ENCODE measurements at places on chromosomes 4 and X.

- DNase-seq = no peak
Observed at GRCh38 chrX:29652484-29652883, 562.9 kb upstream of the MAGEB2 start.

GRCh38 chrX:107477406-107477805 is 28.0 kb downstream of the FRMPD3 start:
- no peak for DNase-seq

GRCh38 chrX:47579537-47579936 is 2.7 kb upstream of the TIMP1 start:
- no peak for DNase-seq

DNA sequence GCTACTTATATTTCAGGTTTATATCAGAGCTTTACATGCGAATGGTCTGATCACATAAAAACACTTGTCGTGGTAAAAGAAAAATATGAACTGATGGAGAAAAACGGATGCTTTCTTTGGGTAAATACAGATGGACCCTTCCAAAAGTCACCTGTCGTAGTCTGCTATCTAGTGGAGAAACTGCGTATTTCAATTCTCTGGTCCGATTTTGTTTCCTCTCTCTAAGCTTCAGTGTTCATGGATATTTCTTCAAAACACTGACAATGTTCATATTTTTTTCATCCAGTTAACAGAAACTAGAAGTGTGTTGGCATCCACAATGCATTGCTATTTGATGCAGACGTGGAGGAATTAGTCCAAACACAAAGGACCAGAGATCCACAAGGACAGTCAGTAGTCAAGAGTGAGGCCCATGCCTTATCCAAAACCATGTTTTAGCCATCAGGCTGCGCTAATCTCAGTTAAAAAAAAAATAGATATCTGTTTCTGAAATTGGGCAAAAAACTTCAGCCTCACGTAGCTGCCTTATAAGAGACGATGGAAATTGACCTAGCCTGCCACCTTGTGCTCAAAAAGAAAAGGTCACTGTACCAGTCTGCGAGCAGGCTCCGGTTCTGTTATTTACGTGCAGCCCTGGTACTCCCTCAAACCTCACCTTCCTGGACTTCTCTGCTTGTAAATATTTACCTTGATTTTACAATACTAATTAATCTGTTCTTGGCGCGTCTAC is 16.0 kb downstream of the MEPE start:
- DNase-seq = no peak

DNA sequence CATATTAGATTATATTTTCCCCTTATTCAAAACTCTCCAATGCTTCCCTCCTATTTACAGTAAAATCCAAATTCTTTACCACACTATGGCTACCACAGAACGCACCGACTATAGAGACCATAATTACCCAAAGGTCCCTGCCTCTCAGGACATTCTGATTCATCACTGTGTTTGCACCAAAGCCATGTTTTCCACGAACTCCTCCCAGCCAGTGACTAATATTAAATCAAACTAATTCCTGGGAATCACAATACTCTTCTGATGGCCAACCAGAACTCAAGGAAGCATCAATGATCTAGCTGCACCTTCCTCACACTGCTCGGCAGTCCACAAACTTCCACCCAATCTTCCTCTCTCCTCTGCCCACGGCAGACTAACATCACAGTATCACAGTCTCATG is 24.2 kb upstream of the EDNRA start:
- DNase-seq = no peak

DNA sequence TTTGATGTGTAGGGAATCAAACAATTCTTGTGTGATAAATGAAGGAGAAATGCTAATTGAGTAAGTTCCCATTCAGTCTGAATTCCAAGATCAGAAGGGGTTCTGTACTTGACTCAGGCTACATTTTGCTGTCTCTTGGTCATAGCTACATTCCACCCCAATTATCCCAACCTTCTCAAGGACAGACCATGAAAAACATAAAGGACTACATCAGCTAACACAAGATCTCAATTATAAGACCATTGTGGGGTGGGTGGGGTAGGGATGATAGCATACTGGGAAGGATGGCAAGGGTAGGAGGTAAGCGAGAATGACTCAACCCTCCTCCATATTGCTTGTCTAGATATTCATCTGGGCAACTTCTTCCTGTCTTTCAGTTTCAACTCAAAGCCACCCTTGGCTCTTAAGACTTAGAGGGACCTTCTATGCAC is 87.4 kb upstream of the ETNPPL start:
- DNase-seq = no peak

GRCh38 chr4:18262832-18263231 is 241.3 kb upstream of the LCORL start:
- DNase-seq = no peak

DNA sequence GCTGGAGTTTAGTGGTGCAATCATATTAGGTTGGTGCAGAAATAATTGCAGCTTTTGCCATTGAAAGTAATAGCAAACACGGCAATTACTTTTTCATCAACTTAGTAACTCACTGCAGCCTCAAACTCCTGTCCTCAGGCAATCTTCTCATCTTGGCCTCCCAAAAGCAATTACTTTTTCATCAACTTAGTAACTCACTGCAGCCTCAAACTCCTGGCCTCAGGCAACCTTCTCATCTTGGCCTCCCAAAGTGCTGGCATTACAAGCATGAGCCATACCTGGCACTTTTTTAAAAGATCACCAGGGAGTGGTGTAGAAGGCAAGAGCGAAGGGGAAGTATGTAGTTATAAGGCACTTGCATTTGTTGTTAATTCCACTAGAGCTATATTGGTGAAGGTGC is 491.1 kb upstream of the ADGRL3 start:
- no peak for DNase-seq

- DNase-seq = no peak
Observed at GRCh38 chrX:1529328-1529727, 7.7 kb downstream of the P2RY8 start.

GRCh38 chrX:35886135-35886534 is 33.4 kb upstream of the CFAP47 start:
- no peak for DNase-seq

GRCh38 chr4:123939621-123940020 is 543.0 kb downstream of the SPRY1 start:
- no peak for DNase-seq
